ENCODE measurements at places on chromosomes 7 and 10.

GRCh38 chr10:123965973-123966895 is 74.6 kb upstream of the CPXM2 start:
- no peak for DNase-seq

DNA sequence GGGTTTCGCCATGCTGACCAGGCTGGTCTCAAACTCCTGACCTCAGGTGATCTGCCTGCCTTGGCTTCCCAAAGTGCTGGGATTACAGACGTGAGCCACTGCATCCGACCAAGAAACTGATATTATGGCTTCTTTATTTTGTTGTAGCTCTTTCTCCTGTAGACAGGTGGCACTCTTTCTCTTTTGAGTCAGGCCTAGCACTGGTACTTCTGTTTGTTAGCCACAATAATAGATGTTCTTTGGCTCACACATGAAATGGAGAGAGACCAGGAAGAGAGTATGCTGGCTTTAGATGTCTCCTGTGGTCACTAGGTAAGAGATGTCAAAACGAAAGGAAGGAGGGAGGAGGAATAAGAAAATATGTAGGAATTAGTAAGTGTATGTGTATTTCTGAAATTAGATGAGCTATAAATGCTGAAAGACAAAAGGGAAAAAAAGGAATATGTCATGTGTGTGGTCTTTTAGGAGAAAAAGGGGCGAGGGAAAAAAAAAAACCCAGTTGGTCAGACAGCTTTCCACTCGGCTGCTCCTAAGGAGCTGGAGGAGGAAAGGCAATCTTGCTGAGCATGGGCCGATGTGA is 78.7 kb downstream of the CLEC2L start:
- DNase-seq: no peak

DNA sequence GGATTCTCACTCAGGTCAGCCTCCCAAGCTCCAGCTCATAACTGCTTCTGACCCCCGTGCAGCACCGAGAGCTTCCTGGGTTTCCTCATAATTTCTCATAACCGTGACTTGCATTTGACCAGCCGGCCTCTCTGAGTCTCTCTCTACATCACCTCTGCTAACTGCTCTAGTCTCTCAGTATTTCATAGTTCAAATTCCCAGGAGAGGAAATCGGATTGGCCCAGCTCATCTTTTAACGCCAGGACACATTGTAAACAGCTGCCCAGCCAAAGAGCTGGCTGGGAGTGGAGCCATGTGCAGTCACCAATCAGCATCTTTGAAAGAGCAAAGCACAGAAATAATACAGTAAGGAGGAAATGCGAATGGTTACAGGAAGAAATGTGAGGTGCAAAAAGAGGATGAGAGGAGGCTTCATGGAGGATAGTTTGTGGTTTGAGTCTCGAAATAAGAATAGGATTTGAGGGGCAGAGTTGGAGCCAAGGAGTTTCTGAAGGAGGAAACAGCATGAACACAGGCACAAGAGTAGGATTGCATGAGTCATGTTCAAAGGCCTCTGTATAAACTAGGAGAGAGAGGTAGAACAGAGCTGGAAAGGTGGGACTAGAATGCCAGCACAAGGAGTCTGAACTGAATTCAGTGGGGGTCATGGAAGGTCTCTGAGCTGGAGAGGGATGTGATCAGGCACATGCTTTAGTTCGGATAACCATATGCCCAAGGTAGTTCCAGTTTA is 15.2 kb upstream of the LBX1 start:
- no peak for DNase-seq

DNA sequence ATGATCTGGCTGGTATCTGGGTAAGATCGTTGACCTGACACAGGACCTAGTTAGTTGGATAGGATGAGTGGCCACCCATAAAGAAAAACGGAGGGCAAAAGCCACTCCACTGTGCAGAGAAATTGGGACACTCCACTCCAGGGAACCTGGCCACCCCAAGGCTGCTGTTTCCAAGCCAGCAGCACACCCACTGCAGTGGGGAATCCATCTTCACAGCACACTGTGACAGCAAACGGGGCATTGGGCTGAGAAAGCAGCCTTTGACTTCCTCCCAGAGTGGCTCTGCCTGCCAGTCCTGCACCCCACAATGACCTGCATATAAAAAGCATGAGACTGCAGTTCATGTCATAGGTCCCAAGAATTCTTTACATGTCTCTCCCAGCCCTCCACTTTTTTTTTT is 52.9 kb downstream of the MTPN start:
- no peak for DNase-seq

- no peak for DNase-seq
Observed at GRCh38 chr7:94998266-94999068, 91.1 kb downstream of the PPP1R9A start.

DNA sequence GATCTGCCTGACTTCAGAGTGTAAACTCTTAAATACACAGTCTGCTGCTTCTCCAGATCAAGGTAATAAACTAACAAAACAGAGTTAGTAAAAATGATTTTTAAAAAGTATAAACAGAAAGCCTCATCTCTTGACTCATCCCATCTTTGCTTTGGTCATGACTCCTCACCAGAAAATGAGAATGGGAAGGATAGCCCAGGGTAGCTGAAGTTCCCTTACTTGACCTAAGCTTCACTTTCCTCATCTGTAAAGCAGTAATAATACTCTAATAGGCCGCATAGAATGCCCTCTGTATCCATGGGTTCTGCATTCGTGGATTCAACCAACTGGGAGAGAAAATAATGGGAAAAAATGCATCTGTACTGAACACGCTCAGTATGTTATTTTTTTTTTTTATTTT is 11.3 kb upstream of the SLC25A28 start:
- DNase-seq: no peak

DNA sequence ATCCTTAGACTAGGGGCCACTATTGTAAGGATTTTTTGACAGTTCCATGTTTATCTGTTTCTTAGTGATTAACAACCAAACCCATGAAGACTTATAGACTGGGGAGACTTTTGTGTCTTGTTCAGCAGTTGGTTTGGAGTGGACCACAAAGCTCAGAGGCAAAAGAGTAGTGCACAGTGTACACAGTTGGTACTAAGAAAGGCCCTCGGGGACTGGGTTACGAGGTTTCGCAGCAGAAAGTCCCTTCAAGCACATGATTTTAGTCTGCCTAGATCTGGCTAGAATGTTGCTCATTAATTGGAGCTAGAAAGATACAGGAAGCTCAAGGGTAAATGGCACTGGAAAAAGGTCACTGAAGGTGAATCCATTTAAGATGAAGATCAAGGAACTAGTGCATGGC is 35.4 kb downstream of the CDK14 start:
- DNase-seq: no peak

DNA sequence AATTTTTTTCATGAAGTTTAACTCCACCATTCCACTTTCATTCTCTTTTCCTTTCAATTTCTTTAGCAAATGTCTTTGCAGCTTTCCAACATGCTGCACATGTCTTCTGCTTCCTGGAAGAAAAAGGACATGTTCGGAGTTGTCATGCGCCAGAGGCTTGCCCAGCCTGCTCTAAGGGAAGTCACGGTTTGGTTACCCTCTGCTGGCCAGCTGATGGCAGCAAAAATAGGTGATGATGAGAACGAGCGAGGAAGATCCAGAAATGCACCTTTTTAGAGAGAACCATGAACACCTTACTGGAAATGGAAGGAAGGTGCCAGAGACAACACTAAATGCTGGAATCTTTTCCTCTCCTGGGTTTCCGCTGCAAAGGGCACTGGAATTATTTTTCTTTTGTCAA is 4.9 kb upstream of the ZSCAN21 start:
- DNase-seq: no peak

DNA sequence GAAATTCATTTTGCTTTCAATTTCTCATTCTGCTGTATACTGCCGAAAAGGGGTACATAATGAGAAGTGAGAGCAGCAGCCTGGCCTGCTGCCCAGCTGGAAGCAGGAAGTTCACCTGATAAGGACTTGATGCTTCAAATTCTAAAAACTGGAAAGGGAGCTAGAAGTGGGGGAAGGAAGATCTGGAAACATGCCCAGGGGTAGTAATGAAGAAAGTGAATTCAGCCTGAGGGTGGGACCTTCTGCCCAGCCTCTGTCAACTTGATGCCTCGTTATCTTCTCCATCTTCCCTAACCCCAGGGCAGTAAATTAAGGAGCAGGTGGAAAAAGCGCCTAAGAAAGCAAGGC is 69.4 kb downstream of the ARMH3 start:
- no peak for DNase-seq

DNA sequence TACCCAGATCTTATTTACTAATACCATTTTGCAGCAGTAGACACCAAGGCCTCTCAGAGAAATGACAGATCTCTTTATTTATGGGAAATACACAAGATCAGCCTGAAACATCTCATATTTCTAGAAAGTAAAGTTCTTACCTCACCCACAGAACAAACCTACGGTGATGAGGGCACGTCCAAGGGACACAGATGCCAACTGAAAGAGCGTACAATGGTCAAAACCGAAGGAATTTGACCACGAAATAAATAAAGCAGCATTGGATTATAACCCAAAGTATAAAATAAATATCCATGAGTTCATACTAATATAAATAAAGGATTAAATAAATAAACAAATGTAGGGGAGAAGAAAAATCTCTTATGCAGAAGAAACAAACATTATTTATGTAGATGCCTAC is 747.0 kb downstream of the TNS3 start:
- no peak for DNase-seq

DNA sequence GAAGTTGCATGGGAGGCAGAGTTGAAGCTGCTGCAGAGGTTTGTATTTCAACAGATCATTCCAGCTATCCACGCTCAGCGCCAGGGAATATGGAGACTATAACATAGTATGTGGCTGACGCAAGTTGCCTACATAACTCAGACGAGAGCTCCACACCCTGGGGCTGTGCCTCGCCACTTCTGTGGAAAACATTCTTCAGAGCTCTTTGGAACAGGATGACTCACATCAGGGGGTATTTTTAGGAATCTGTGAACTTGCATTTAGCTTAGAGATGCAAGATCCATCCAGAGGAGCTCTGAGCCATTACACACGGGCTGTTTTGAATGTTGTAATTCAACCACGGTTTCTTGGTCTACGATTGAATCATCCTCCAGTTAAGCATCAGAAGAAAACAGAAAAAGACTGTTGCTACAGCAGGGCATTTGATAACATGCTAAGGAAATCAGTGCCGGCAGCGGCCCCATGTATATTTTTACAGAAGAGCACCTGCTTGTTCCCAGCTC is 481.5 kb upstream of the AKR1E2 start:
- DNase-seq: peak; percentile 51

GRCh38 chr7:3591944-3592343 is 290.9 kb downstream of the SDK1 start:
- no peak for DNase-seq

DNA sequence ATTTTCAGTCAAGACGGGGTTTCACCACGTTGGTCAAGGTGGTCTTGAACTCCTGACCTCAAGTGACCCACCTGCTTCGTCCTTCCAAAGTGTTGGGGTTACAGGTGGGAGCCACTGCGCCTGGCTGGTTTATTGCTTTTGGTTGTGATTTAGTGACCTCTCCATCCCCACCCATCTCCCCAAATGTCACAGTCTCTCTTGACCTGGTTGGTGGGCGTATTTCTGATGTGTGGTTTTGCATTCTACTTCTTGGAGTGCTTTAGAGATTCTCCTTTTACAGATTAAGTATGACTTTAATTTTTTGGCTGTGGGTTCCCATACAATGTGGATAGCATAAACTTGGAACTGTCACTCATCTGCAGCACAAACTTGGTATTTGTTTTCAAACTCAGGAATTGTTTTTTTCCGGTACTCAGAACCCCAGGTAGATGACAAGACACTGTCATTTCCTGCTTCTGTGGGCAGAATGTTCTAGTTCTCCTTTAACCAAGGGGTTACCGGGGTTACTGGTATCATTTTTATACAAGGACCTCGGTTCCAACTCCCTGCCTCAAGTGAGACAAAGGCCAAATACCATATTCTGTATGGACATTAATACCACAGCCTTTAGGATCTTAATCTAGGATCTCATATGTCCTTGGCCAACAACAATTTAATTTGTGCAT is 50.5 kb downstream of the MRC1 start:
- no peak for DNase-seq

- no peak for DNase-seq
Observed at GRCh38 chr7:130894909-130895750, 161.1 kb upstream of the KLF14 start.

DNA sequence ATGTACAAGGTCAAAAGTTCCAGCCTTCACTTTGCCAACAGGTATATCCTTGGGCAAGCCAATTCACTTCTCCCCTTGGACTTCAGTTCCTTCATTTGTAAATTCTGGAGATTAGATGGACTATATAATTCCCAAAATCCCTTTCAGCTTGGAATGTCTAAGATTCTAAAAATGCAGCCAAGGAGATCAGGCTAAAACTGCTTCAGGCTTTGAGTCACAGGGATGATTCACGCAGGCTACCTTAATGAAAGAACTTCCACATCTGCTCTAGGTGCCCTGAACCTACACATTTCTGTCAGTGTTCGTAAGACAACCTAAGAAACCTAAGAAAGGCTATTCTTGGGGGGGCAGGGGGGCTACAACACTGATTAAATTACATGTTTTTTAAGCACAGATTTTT is 7.1 kb downstream of the CPVL start:
- DNase-seq: no peak

DNA sequence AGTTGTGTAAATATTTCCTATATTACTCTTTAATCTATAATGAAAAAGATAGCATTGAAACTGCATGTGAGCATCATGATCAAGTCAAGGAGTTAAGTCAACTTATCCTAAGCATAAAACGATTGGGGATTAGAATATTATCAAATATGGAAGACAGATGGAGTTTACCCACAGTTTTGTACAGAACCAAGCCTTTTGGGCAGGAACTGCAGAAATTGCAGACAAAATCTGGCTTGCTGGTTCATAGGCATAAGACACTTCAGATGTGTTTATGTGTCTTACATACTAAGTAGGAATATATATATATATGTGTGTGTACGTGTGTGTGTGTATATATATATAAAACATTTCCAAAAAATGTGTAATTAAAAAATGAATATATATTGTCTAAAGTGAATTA is 375.4 kb upstream of the TPK1 start:
- no peak for DNase-seq

- no peak for DNase-seq
Observed at GRCh38 chr10:113691381-113691780, 11.7 kb downstream of the CASP7 start.

GRCh38 chr7:111212857-111213523 is 122.1 kb downstream of the LRRN3 start:
- no peak for DNase-seq

DNA sequence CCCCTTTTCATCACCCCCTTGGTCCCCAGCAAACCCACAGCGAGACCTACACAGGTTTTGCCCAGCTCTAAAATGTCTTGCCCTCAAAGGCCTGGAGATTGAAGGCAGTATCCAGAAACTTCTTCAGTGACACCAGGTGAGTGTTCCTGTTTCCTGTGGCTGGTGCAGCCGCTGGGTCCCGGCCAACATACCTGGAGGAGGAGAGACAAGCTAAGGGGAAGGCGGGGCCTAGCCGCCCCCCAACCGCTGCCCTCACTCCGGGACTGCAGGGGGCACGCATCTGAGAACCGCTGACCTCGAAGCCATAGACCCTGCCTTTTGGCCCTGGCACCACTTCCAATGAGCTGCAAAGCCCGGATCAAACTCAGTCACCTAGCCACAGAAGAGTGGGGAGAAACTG is 27.0 kb downstream of the OGDHL start:
- DNase-seq: no peak

DNA sequence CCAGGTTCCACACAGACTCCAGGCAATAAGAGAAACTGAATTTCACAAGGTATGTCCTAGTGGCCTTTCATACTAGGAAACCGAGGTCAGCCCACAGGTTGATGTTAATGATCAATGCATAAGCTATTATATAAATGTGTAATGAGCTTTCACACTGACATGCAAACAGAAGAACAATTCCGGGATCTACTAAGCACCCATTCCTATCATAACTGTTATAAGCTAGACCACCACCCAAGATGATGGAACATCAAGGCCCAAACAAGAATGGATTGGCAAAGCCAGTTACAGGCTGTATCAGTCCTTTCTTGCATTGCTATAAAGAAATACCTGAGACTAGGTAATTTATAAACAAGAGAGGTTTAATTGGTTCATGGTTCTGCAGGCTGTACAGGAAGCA is 15.2 kb downstream of the SORBS1 start:
- DNase-seq: no peak
